ENCODE measurements at places on chromosomes 11 and 22.

DNA sequence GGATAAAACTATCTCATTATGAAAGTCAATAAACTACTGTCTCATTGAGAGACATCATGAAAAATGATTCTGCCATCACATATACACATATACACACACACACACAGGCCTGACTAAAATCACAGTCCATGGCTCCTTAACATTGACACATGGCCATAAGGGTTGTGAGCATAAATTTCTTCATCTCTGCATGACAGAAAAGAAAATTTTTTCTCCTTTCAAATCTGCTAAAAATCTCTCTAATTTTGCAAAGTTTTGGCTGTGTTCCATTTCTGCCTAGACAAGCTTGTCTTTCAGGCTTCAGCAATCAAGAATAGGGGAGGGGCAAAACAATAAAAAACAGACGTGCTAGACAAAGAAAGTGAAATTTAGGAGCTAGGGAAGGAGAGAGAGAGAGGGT lies 324.5 kb downstream of the LRRC4C start:
- DNase-seq, result no peak

DNA sequence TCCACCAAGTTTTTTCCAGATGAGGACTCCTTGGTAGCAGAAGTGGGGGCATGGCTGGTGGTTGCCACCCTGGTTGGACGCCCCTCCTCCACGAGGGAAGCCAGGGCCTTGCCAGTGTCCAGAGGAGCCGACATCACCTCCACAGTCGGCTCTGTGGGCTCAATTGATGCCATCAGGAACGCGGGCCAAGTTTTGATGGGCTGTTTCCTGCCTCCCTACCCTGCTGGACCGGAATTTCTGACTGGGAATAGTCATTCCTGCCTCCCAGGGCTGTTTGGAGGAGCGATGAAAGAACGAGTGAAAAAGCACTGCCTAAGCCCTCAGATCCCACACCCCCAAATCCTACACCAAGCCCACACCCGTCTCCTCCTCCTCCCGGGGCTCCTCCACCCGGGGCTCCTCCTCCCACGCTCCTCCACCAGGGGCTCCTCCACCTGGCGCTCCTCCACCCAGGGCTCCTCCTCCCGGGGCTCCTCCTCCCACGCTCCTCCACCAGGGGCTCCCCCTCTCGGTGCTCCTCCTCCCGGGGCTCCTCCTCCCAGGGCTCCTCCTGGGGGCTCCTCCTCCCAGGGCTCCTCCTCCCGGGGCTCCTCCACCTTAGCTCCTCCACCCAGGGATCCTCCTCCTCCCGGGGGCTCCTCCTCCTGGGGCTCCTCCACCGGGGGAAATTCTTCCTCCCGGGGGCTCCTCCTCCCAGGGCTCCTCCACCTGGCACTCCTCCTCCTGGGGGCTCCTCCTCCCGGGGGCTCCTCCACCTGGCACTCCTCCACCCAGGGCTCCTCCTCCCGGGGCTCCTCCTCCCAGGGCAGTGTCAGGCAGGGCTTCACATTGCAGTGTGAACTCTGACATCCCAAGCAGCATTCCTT lies 10.0 kb upstream of the PRR5 start:
- no peak for DNase-seq

DNA sequence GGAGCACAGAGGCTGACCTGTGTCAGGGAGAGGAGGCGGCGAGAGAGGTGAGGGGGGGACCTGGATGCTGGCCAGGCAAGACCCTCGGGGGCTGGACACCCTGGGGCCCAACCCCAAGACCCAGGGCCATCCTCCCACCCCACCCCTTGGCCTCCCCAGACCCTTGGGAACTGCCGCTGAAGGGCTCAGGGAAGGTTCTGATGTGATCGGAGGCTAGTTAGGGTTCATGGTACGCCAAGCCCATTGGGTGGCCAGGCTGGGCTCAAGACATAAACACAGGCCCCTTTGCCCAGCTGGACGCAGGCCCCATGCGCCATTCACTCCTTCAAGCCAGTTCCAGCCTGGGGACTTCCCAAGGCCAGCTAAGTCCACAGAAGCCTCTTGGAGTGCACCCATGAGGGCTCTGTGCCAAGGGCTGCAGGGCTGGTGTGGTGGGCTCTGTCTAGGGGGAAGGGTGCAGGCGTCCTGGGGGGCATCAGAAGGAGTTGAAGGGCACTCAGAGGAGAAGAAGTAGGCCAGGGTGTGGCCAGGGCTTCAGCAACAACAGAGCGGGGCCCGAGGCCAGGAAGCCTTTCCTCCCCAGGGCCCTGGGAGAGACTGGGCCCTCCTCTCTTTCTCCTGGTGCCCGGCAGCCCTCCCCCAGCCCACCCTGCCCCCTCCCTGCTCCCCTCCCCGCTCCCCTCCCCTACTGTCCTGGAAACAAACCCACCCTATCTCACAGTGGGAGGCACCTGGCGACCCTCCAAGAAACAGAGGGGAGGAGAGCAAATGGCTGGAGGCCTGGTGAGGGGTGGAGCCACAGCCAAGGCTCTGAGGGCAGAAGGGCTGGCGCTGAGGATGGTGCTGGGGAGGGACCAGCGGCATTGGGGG lies 12.9 kb downstream of the TSPAN32 start:
- DNase-seq, result peak; percentile 83

- DNase-seq, result no peak
Observed at GRCh38 chr11:34212566-34212965, 107.1 kb downstream of the NAT10 start.

- DNase-seq, result no peak
Observed at GRCh38 chr11:131951121-131951520, 580.7 kb downstream of the NTM start.

DNA sequence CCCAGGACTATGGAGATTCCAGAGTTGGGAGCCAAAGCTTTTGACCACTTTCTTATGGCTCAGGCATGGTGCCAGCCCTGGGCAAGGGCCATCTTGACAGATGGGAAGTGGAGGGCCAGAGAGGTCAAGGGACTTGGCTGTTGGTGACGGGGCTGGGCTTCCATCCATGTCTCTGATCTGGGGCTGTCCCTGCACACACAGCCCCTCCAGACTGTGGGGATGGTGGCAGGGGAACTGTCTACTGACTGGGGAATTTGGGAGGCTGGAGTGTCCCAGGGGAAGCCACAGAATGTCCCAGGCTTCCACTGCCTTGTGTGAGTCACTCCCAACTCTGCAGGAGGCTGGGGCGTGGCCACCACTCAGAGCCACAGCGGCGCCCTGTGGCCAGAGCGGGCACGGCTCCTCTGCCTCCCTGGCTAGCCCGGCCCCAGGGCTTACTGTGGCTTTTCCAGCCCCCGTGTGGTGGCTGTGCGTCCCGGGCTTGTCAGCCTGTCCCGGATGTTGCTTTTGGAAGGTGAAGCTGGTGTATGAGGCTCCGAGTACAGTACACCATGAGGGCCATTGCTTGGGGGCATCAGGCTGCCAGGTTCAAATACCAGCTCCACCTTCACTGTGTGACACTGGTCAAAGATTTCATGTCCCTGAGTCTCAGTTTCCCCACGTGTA lies 19.6 kb downstream of the C22orf23 start:
- peak; percentile 69 for DNase-seq

- no peak for DNase-seq
Observed at GRCh38 chr11:35040221-35040942, 98.6 kb upstream of the CD44 start.

- no peak for DNase-seq
Observed at GRCh38 chr11:86101941-86102407, 33.1 kb upstream of the PICALM start.

GRCh38 chr11:111631024-111631665 lies 28.9 kb downstream of the SIK2 start:
- no peak for DNase-seq

GRCh38 chr11:84437071-84437980 lies 1151.2 kb upstream of the CCDC90B start:
- peak; percentile 21 for DNase-seq

DNA sequence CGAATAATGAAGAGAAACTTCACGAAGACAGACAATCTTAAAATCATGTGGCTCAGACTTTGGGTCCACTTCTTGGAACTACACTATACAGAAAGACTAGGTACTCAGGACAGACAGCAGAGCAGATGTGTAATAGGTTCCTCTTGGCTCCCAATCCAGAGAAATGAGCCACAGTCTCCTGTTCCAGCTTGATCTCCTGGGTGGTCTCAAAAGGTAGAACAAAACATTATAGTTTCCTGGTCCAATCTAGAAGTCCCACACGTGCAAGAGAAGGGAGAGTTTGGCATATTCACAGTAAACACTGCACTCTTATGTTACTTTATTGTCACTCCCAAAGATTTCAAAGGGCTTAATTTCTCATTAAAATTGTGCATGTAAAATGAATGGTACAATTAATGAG lies 134.5 kb upstream of the FIBIN start:
- no peak for DNase-seq

All from left renal pelvis (tissue), 4 donors.